ENCODE measurements at places on chromosomes 2 and 18. TPM values are rescaled to one million over a fixed set of nuclear protein-coding genes. Genes with fewer than 3 reads are reported as not detected.

- no peak for ATAC-seq
Observed at GRCh38 chr18:37457753-37458152, 107.8 kb downstream of the CELF4 start.

GRCh38 chr2:170505631-170506275, 209.4 kb upstream of the SP5 start:
- peak; percentile 71 for ATAC-seq

- ATAC-seq = no peak
Observed at GRCh38 chr2:140679752-140680151, 1451.1 kb downstream of the LRP1B start.

GRCh38 chr18:72063001-72063400, 481.1 kb downstream of the CBLN2 start:
- ATAC-seq = no peak

DNA sequence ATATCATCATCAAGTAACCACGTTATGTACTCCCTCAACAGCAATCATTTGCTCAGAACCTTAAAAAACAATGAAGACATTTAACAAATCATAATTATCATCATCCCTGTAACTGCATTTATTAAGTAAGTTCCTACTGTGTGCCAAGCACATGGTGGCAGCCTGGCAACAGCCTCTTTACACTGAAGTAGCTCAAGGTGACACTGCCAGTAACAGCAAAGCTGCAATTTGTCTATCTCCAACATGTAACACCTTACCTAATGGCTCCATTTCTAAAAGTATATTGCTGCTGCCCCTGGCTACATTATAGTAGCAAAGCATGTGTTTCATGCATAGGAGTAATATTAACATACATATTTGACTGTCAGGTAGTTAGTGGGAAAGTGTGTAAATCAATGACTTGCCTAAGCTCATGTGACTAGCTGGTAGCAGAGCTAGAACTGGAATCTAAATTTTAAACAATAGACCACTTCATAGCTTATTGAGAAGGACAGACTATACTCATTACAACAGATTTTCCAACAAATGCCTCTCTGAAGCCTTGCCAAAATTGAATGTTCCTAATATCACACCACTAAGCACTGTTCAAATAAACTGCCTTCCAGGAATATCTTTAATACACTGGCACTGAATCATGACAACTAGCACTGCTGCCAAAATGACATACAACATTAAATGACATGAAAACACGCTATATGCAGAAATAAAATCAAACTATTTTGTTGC, 86.7 kb downstream of the L3MBTL4 start:
- ATAC-seq = no peak

DNA sequence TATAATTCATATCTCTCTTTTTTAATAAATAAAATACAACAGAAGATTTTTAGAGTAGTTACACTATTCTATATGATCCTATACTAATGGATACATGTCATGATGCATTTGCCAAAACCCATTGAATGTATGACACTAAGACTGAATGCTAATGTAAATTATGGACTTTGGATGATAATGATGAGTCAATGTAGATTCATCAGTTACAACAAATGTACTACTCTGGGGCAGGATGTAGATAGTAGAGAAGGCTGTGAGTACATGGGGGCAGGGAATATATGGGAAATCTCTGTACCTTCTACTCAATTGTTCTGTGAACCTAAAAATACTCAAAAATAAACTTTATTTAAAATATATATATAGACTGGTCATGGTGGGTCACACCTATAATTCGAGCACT, 45.6 kb upstream of the NEDD4L start:
- no peak for ATAC-seq

- ATAC-seq = no peak
Observed at GRCh38 chr2:39234754-39235153, 9.0 kb downstream of the CDKL4 start.

ASPRV1 gene
- total RNA-seq = 1.0 TPM

DNA sequence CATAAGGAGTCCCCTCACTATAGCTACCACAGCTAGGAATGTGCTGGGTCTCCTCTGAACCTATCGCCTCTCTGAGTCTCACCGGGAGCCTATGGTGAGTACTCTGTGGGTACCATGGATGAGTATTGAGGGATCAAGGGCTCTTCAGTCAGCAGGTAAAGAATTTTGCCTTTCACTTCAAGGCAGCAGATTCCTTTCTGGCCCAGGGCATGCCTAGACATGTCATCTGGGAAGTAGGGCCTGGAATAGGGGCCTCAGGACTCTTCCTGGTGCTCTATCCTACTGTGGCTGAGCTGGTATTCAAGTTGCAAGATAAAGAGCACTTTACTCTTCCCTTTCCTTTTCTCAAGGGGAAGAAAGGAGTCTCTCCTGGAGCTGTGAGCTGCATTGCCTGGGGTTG, 85.6 kb upstream of the LHCGR start:
- no peak for ATAC-seq

GRCh38 chr18:54323970-54324369, 33.7 kb downstream of the STARD6 start:
- no peak for ATAC-seq

TMEM178A gene
- 14.6 TPM for total RNA-seq

DNA sequence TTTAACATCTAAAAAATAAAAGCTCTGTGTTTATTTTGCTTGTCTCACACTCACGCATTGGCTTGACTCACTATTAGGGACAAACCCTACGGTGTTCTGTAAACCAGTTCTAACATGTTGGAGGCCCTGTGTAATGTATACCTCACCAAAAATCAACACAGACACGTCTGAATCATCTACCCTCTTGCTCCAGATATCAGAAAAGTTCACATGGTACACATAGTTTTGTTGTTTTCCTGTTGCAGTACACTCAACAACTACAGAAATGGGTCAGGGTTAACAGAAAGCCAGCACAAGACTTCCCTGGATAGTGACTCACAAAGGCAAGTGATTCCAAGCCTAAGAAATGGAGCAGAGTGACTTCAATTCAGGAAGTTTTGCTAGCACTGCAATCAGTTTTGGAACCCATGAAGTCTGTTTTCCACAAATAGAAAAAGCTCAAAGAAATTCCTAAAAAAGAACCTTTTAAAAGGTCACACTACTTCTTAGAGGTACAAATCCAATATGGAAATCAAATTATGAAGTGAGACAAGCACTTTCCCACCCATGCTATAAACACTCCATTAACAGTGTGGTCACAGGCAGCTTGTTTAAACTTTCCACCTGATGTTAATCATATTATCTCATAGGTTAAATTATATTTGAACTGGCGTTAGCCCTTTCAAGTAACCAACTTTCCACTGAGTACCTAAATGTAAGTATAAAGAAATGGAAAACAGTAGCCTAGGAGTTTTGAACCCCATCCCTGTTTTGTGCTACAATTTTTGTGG, 87.4 kb downstream of the GAREM1 start:
- ATAC-seq = peak; percentile 81

TEX44 gene
- not detected for total RNA-seq

DNA sequence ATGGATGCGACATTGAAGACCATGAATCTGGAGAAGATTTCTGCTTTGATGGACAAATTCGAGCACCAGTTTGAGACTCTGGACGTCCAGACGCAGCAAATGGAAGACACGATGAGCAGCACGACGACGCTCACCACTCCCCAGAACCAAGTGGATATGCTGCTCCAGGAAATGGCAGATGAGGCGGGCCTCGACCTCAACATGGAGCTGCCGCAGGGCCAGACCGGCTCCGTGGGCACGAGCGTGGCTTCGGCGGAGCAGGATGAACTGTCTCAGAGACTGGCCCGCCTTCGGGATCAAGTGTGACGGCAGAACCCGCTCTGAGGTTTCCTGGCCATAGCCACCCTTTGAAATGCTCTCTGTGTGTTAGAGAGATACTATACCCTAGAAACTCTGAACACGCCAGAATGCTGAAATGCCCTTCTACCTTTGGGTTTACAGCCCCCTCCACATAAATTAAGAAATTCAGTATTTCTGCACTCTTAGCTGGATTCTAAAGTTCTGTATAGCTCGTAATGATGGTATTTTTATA, 659 bp downstream of the CHMP1B start:
- no peak for ATAC-seq

DNA sequence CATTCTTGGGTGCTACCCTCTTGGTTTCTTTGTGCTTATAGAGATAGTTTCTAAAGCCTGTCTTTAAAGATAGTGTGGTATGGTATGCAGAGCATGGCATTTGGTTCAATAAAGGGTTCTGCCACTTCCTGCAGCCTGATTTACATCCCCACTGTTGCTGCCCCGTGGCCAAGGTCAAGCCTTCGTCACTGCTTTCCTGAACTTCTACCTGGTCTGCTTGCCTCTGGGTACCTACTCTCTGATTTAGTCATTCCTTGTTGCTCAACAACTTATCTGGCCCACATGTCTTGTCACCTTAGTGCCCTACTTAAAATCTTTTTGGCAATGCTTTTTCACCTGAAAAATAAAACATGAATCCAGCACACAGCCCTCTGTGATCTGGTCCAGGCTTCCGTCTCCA, 352.9 kb downstream of the LPIN1 start:
- ATAC-seq = no peak

RAB31 gene
- 181 TPM for total RNA-seq

DNA sequence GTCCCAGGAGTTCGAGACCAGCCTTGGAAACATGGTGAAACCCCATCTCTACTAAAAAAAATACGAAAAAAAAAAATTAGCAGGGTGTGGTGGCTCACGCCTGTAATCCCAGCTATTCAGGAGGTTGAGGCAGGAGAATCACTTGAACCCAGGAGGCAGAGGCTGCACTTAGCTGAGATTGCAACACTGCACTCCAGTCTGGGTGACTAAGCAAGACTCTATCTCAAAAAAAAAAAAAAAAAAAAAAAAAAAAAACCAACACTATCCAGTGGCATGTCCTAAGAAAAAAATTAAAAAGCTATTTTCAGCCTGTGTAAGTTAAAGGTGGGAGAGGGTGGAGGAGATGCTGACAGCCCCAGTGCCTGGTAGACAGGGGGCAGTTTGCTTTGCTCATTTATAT, 32.2 kb upstream of the REL start:
- ATAC-seq = no peak

- no peak for ATAC-seq
Observed at GRCh38 chr18:51169731-51170130, 27.8 kb downstream of the MEX3C start.

DNA sequence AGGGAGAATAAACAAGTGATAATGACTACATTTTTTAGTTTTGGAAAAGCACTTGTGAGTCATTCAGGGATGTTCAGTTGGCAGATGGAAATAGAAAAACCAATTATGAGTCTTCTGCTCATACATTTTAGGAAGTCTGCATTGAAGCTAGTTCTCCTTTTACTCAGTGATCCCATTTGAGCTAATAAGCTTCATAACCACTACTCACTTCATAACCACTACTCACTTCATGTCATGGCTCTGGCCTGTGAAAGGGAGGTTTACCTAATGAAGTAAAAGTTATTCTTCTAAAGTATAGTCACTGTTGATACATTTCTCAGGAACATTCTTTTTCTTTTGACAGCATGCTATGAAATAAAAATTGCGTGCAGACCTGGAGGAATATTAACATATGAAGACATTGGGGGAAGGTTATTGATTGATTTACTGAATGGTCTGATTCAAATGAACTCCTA, 948.7 kb downstream of the TSN start:
- ATAC-seq = no peak

DNA sequence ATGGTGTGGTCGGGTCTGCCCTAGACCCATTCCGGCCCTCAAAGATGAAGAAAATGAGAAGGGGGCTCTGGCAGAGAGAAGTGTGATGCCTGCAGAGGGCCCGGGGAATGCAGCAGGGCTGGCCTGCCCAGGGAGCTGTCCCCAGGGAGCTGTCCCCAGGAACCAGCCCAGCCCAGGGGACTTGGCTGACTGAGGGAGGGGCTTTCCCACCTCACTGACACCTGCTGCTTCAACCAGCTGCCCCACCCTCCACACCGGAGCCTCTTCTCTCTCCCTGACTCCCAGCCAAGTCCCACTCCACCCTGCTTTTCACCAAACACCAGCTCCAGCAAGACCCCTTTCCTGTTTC, 111.2 kb downstream of the STPG4 start:
- no peak for ATAC-seq

GRCh38 chr18:42914476-42914875, 201.0 kb downstream of the RIT2 start:
- ATAC-seq = no peak

DNA sequence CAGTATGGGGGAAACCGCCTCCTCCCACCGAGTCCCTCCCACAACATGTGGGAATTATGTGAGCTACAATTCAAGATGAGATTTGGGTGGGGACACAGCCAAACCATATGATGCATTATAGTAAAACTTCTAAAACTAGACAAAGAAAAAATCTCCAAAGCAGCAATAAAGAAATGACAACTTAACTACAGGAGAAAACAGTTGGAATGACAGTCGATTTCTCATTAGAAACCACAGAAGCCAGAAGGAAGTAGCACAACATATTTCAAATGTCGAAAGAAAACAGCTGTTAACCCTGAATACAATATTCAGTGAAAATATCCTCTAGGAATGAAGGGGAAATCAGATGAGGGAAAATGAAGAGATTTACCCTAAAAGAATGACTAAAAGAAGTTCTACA, 53.5 kb upstream of the TCF4 start:
- no peak for ATAC-seq

TXNDC2 gene
- 0.62 TPM for total RNA-seq
